Ureter (tissue), 1 donor: ENCODE measurements at places on chromosomes 5 and 9. TPM values are rescaled to one million over a fixed set of nuclear protein-coding genes. Genes with fewer than 3 reads are reported as not detected.

CCDC192 gene
- 1.2 TPM for total RNA-seq

PHAX gene
- 31.1 TPM for total RNA-seq

LCN1 gene
- not detected for total RNA-seq

TMEM252 gene
- total RNA-seq: not detected

RPS14 gene
- total RNA-seq: 2,344 TPM

HEMGN gene
- not detected for total RNA-seq

CAMK4 gene
- 3.0 TPM for total RNA-seq

FCN2 gene
- total RNA-seq: 0.49 TPM

SLC6A3 gene
- total RNA-seq: 0.57 TPM

CER1 gene
- not detected for total RNA-seq

MCC gene
- total RNA-seq: 88.8 TPM

LTC4S gene
- 13.7 TPM for total RNA-seq

PCDHA10 gene
- 1.5 TPM for total RNA-seq

ALDOB gene
- total RNA-seq: 0.70 TPM

CDC23 gene
- 26.8 TPM for total RNA-seq

ZNF883 gene
- total RNA-seq: 1.7 TPM

IL13 gene
- not detected for total RNA-seq

SOHLH1 gene
- total RNA-seq: not detected

DMRT3 gene
- not detected for total RNA-seq

FRMD3 gene
- total RNA-seq: 16.8 TPM

PCDHB3 gene
- 1.1 TPM for total RNA-seq

GPR150 gene
- 0.18 TPM for total RNA-seq

C9 gene
- total RNA-seq: not detected

PRLR gene
- total RNA-seq: 6.2 TPM

FOXD4L4 gene
- 0.47 TPM for total RNA-seq

RAB3C gene
- total RNA-seq: 5.8 TPM

PCAT7 gene
- total RNA-seq: 0.94 TPM

SLC34A1 gene
- not detected for total RNA-seq

OBP2B gene
- total RNA-seq: not detected

CNTLN gene
- total RNA-seq: 10.6 TPM

FXN gene
- total RNA-seq: 17.5 TPM
